Thymus (tissue), 14 donors: ENCODE measurements at places on chromosomes 6 and 20. TPM values are rescaled to one million over a fixed set of nuclear protein-coding genes. Genes with fewer than 3 reads are reported as not detected.

DNA sequence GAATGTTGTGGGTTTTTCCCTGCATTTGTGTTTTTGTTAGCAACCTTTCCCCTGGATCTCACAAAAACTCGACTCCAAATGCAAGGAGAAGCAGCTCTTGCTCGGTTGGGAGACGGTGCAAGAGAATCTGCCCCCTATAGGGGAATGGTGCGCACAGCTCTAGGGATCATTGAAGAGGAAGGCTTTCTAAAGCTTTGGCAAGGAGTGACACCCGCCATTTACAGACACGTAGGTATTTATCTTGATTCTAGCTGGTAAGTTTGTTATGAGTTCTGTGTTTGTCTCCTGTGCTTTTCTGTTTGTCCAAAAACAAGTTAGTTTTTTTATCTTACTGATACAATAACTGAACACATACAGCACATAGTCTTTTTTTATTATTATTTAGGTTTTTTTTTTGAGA is 3.0 kb downstream of the SLC25A27 start:
- peaks cover 7% of the 10 kb centered on the region for H3K4me1 ChIP-seq
- no peak overlapping the region for H3K4me3 ChIP-seq
- no peak for DNase-seq

GRCh38 chr6:8219352-8219943 is 117.1 kb upstream of the EEF1E1 start:
- no peaks in the 10 kb centered on the region for H3K4me1 ChIP-seq
- no peaks in the 10 kb centered on the region for H3K27me3 ChIP-seq
- no peaks in the 10 kb centered on the region for H3K36me3 ChIP-seq
- DNase-seq, result peak; percentile 15
- H3K27ac ChIP-seq, result no peak overlapping the region

DNA sequence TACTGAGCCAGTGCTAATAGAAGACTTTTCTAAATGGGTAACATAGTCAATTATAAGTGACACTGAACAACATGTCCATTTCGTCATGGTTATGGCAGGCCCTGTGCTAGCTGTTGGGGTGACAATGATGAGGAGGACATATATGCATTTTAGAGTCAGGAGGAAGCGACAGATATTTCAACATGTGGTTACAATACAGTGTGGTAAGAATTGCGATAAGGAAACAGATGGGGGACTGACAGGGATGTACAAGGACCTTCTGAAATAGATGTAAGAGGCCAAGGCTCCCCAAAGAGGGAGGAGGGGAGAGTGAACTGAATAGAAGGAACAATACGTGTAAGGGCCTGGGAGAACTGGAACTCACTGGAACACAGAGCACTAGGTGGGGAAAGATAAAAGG is 11.7 kb downstream of the MMP24 start:
- H3K4me1 ChIP-seq, result no peaks in the 10 kb centered on the region
- H3K36me3 ChIP-seq, result no peaks in the 10 kb centered on the region
- H3K27ac ChIP-seq, result no peak overlapping the region
- no peak for DNase-seq
- H3K27me3 ChIP-seq, result no peaks in the 10 kb centered on the region

DNA sequence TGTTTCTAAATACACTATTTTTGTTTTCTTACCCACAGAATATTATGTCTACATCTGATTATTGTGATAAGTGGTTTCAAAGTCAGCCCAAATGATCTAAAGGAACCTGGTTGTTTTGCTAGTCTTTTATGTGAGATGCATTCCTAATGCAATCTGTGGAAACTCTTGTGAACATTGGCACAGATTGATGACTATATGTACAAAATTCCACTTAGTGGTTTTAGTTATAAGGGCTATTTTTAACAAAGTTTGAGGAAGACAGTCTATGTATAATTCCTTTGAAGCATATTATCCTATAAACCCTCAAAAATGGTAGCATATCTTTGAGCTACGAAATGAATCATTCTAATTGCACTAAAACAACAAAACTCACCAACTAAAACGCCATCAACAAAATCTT is 140.9 kb downstream of the GRIK2 start:
- H3K27me3 ChIP-seq, result no peaks in the 10 kb centered on the region
- H3K4me3 ChIP-seq, result no peak overlapping the region
- H3K27ac ChIP-seq, result no peak overlapping the region
- no peaks in the 10 kb centered on the region for H3K36me3 ChIP-seq
- H3K4me1 ChIP-seq, result no peaks in the 10 kb centered on the region
- DNase-seq, result no peak

DNA sequence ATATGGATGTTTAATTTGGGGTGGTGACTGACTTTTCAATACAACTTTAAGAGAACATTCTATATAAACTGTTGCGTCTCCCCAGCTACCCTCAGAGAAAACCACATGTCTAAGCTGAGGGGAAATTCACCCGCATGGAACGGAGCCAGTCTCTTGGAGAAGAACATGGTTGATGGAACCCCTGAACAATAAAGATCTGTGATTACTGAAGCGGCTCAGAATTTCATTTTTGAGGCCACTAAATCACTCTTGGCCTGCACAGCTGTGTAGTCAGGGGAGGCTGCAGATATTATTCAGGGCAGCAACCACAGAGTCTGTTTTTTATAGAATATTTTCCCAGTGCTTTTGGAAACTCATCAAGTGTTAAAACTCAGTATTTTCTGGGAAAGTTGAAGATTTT is 73.8 kb downstream of the EYA4 start:
- no peaks in the 10 kb centered on the region for H3K27me3 ChIP-seq
- DNase-seq, result no peak
- no peaks in the 10 kb centered on the region for H3K4me1 ChIP-seq
- no peak overlapping the region for H3K4me3 ChIP-seq

- no peaks in the 10 kb centered on the region for H3K27me3 ChIP-seq
- no peaks in the 10 kb centered on the region for H3K36me3 ChIP-seq
- DNase-seq, result no peak
- H3K27ac ChIP-seq, result no peak overlapping the region
- no peak overlapping the region for H3K4me3 ChIP-seq
Measured at GRCh38 chr6:118739696-118740353, 88.4 kb upstream of the CEP85L start.

DNA sequence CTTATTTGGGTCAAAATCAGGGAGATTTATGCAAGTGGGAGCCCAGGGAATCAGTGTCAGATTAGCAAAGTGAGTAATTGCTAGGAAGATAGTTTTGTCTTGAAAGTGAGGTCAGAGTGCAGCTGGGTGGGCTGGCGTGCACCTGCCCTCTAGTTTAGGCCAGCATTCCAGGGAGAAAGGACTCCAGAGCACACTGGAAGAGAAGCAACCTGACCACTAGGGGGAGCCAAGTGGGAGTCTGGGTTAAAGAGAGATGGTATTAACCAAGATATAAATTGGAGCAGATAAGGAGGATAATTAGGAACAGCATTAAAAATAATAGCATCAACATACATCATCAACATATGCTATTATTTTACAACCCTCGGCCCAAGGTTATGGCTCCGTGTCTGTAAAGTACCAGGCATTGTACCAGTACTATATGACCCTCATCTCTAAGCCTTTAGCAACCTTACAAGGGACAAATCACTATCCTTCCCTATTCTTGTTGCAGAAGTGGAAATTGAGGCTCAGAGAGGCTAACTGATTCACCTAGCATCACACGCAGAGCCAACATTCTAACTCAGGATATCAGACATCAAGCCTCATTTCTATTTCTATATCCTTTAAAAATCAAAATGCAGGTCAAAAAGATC is 57.8 kb downstream of the SLC2A10 start:
- no peak for DNase-seq
- H3K27ac ChIP-seq, result no peak overlapping the region
- H3K4me1 ChIP-seq, result no peaks in the 10 kb centered on the region
- no peaks in the 10 kb centered on the region for H3K27me3 ChIP-seq

DNA sequence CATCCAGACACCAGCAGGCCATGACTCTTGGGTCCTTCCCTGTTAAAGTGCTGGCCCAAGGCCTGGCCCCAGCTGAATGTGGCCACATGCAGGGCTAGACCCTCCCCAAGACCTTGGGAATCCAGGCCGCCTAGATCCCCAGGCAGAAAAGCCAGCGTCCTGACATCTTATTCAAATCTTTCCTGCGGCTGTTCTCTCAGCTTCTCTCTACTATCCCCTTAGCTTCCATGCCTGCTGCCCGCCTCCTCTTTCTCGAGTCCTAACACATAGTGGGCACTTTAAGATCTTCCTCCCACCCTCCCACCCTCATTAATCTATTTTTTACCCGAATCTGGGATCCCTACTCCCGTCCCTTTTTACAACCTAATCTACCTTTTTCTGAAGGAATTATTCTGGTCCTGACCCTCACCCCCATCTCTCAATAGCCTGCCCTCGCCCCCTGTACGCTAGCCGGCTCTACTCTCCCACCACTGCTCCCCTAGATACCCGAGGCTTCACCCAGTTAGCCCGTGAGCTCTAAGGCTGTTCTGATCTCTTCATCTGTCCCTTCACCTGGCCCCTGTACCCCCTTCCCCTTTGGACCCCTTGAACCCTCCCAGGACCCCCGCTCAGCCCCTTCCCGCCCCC is at the start of gene CCHCR1:
Gene CCHCR1, minus strand, starts transcription at position 290 of the 627 bp plus-strand sequence. Its CDS starts 202 bp downstream, at position 88.
- H3K4me3 ChIP-seq, result peak within 1 kb of the TSS; percentile 61
- H3K36me3 ChIP-seq, result peaks cover 23% of the 10 kb centered on the region
- peak within 1 kb of the TSS; percentile 70 for H3K27ac ChIP-seq
- H3K4me1 ChIP-seq, result peaks cover 13% of the 10 kb centered on the region
- no peak for DNase-seq

- no peak overlapping the region for H3K4me3 ChIP-seq
- no peaks in the 10 kb centered on the region for H3K27me3 ChIP-seq
- H3K27ac ChIP-seq, result no peak overlapping the region
- H3K4me1 ChIP-seq, result no peaks in the 10 kb centered on the region
- H3K36me3 ChIP-seq, result peaks cover 66% of the 10 kb centered on the region
Measured at GRCh38 chr6:161103475-161103874, 111.9 kb downstream of the MAP3K4 start.

DNA sequence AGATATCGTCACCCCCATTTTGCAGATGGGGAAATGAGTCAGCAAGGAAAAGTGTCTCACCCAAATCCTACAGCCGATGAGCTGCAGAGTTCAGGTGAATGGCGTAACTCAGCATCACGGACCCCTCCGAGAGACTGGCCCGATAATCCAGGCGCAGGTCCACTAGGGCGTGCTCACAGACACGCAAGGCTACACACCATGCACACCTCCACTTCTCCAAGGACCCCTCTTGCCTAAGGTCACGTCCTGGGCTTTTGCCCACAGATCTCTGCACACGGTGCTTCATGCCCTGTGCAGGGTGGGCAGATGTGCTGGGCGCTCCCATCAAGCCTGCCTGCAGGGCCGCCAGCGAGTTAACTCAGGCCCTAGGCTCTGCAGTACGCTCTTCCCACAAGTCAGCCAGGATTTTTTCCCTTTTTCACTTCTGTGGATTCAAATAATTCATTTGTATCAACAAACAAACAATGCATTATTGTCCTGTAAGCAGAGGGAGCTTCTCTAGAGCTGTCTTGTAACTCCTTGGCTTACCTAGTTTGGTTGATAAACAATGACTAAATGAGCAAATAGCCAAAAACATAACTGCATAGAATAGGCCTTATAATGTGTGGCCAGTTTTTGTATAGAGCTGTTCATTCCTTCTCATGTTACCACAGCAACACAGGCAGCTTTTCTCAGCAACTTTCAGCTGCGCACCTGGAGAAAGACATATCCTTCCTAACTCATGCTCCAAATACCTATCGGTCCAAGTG is 139.1 kb downstream of the AGPAT4 start:
- no peaks in the 10 kb centered on the region for H3K4me1 ChIP-seq
- no peaks in the 10 kb centered on the region for H3K27me3 ChIP-seq
- no peak for DNase-seq
- peaks cover 3% of the 10 kb centered on the region for H3K36me3 ChIP-seq
- no peak overlapping the region for H3K4me3 ChIP-seq
- no peak overlapping the region for H3K27ac ChIP-seq

- no peak overlapping the region for H3K4me3 ChIP-seq
- no peaks in the 10 kb centered on the region for H3K27me3 ChIP-seq
- no peaks in the 10 kb centered on the region for H3K36me3 ChIP-seq
- no peak overlapping the region for H3K27ac ChIP-seq
- H3K4me1 ChIP-seq, result peaks cover 2% of the 10 kb centered on the region
Measured at GRCh38 chr6:170459451-170459850, 93.7 kb downstream of the PSMB1 start.

DNA sequence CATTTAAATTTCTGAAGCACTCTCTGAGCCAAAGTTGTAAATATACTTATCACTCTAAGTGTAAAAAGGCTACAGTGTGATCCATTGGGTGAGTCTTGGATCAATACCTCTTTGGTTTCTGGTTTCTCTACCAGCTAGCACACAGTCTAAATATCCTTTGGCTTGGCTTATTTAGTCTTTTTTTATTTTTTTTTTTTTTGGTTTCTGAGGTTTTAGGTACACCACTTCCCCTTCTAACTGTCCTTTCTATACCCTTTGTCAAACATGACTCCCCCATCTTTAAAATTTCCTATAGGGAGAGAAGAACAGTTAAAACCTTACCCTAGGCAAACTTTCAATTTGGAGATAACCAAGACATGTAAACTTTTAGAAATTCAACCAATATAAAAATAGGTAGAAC is 379.0 kb downstream of the PHF3 start:
- H3K27me3 ChIP-seq, result no peaks in the 10 kb centered on the region
- no peaks in the 10 kb centered on the region for H3K4me1 ChIP-seq
- H3K36me3 ChIP-seq, result no peaks in the 10 kb centered on the region
- no peak overlapping the region for H3K4me3 ChIP-seq
- no peak for DNase-seq
- H3K27ac ChIP-seq, result no peak overlapping the region

DNA sequence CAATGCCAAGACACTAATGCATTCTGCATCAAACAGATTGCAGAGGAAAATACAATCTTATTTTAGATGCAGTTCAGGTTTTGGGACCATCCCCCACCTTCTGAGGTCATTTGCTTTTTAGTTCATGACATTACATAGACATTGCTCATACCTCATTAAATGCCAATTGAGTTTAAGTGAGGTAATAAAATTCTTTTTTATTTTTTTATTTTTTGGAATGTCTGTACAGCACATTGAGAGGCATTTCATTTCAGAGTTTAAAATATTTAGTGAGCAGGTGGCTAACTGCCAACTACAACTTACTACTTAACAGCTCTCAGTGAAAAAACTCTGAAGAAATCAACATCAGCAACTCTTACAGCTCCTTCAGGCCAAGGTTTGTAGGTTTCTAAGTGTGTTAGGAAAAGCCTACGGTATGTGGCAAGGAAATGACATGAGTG is 482.2 kb upstream of the RNF217 start:
- no peaks in the 10 kb centered on the region for H3K27me3 ChIP-seq
- no peak overlapping the region for H3K27ac ChIP-seq
- no peak for DNase-seq

DNA sequence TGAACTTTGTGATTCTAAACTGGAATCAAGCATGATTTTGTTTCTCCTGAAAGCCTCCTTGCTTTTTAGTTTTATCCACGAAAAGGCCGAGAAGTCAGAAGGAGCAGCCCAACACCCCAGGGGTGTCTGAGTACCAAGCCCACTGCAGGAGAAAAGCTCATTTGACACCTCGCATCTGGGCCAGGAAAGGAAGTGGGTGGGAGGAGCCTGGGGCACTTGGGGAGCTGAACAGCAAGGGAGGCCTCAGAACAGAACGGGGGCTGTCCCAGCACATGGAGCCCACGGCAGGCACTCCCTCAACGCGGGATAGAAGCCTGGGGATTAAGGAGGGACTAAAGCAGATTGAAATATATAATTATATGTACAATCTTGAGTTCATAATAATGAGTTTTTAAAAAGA is 6.6 kb downstream of the KIF25 start:
- H3K27ac ChIP-seq, result peak overlapping the region; percentile 33
- H3K27me3 ChIP-seq, result no peaks in the 10 kb centered on the region
- no peak for DNase-seq

The TRIM40 gene
- total RNA-seq, result 0.09 TPM

The XRN2 gene
- 69.6 TPM for total RNA-seq

The ABHD16A gene
- total RNA-seq, result 50.0 TPM

The CASS4 gene
- 2.8 TPM for total RNA-seq

The NDUFAF4 gene
- 32.3 TPM for total RNA-seq

The CGA gene
- total RNA-seq, result 1.5 TPM

The TCF15 gene
- 0.42 TPM for total RNA-seq

The CST2 gene
- 0.94 TPM for total RNA-seq

The THBS2 gene
- total RNA-seq, result 4.2 TPM
